Bronchial epithelial cell (primary cell): ENCODE measurements at places on chromosomes 1 and 21.
A peak's percentile ranks its signal among the peaks of the same experiment; 100 is the strongest.

DNA sequence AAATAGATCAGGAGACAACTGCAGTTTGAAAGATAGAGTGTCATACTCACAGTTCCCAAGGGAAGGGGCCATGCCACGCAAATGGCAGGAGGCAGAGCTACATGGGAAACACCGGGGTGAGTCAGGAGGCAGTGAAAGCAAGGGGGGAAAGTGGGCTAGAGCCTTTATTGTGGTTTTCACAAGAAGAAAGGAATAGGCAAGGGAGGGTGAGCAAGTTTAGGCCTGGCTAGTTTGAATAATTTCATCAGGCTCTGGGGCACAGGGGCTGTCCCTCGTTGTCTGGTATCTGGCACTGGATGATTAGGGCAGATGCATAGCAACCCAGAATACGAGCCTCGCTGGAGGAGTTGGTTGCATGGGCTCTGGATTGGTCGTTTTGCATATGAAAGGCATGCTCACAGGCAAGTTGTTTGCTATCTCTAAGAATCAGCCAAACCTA lies 17.0 kb upstream of the ITLN2 start:
- DNase-seq, result peak; percentile 50

DNA sequence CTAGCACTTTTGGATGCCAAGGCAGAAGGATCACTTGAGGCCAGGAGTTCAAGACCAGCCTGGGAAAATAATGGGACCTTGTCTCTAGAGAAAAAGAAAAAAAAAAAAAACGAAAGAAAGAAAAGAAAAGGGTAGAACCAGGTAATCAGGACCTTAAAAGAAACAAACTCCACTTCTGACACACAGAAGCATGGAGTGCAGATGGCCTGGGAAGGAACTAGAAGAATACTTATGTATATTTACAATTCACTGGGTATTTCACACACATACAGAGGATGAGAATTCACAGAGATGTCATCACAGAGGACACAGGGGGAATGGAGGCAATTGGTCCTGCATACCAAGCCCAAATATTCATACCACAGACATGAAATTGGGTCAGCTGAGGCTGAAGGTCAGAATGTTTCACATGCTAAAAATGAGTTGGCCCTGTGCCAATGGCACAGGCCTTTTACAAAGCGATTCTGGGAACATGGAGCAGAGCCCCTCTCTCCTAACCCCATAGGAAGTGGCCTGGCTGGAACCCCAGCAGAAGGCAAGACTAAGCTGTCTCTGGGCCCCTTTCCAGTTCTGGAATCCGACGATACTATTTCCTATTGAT lies 4.4 kb downstream of the B4GALT3 start:
- DNase-seq, result no peak

- DNase-seq, result peak; percentile 11
Observed at GRCh38 chr21:44966135-44967081, 26.6 kb downstream of the SLX9 start.

DNA sequence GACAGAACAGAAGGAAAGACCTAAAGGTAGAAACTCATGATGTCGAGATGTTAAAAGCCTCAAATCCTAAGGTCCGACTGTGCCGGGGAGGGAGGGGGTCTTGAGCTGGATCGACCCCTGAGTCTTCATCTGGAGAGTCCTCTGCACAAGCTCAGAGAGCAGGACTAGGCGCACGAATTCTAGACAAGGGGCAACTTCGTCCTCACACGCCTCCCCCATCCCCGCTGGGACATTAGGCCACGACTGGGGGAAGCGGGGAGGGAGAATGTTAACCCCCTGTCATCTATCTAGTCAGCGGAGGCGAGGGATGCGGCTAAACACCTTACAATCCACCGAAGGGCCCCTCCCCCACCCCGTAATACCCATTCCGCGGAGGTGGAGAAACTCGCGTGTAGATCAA lies 94.7 kb downstream of the PRKAB2 start:
- DNase-seq, result no peak

- DNase-seq, result no peak
Observed at GRCh38 chr1:163655565-163655964, 333.8 kb downstream of the NUF2 start.

GRCh38 chr1:68495968-68496679 lies 758 bp downstream of the DEPDC1 start:
- peak; percentile 17 for DNase-seq

- no peak for DNase-seq
Observed at GRCh38 chr1:93005252-93005598, 44.0 kb upstream of the DIPK1A start.

GRCh38 chr21:15204970-15205286 lies 140.1 kb upstream of the NRIP1 start:
- no peak for DNase-seq

GRCh38 chr1:87404296-87404695 lies 75.6 kb downstream of the LMO4 start:
- DNase-seq, result peak; percentile 41

- peak; percentile 34 for DNase-seq
Observed at GRCh38 chr1:53949023-53949990, 3.2 kb downstream of the LRRC42 start.
